Aorta (tissue), 5 donors: ENCODE measurements at places on chromosomes 5 and 9. TPM values are rescaled to one million over a fixed set of nuclear protein-coding genes. Genes with fewer than 3 reads are reported as not detected.

The IL5 gene
- polyA plus RNA-seq, result not detected

The TPM2 gene
- 9,377 TPM for polyA plus RNA-seq

The SPATA31C1 gene
- not detected for polyA plus RNA-seq

The ZNF454 gene
- polyA plus RNA-seq, result 1.5 TPM

The PSD2 gene
- polyA plus RNA-seq, result 0.41 TPM

The TUSC1 gene
- polyA plus RNA-seq, result 9.0 TPM

The SPARC gene
- polyA plus RNA-seq, result 1,151 TPM

The MAP3K1 gene
- polyA plus RNA-seq, result 1.8 TPM

The ANKRD18B gene
- polyA plus RNA-seq, result not detected

The FYB1 gene
- polyA plus RNA-seq, result 10.3 TPM

The TRIP13 gene
- 0.28 TPM for polyA plus RNA-seq

The ADGRD2 gene
- not detected for polyA plus RNA-seq

The CDH9 gene
- polyA plus RNA-seq, result not detected

The ZSWIM6 gene
- polyA plus RNA-seq, result 5.3 TPM

The QRFP gene
- polyA plus RNA-seq, result not detected

The ABHD17B gene
- 9.4 TPM for polyA plus RNA-seq

The CDX1 gene
- 30.2 TPM for polyA plus RNA-seq

The CTXN3 gene
- polyA plus RNA-seq, result not detected

The SPINK7 gene
- polyA plus RNA-seq, result 1.6 TPM

The HAND1 gene
- not detected for polyA plus RNA-seq

The SAP30L gene
- polyA plus RNA-seq, result 28.8 TPM

The ST8SIA4 gene
- polyA plus RNA-seq, result 3.3 TPM

The LRRC19 gene
- 3.3 TPM for polyA plus RNA-seq

The ZNF354C gene
- 1.0 TPM for polyA plus RNA-seq

The SLC34A1 gene
- not detected for polyA plus RNA-seq

The PIP5K1B gene
- 0.82 TPM for polyA plus RNA-seq

The CCL21 gene
- 1.4 TPM for polyA plus RNA-seq
